AG10803 (cell line): ENCODE measurements at places on chromosomes 16 and 17.
A peak's percentile ranks its signal among the peaks of the same experiment; 100 is the strongest.

GRCh38 chr17:14672830-14673229 lies 371.9 kb downstream of the HS3ST3B1 start:
- peak; percentile 81 for DNase-seq

DNA sequence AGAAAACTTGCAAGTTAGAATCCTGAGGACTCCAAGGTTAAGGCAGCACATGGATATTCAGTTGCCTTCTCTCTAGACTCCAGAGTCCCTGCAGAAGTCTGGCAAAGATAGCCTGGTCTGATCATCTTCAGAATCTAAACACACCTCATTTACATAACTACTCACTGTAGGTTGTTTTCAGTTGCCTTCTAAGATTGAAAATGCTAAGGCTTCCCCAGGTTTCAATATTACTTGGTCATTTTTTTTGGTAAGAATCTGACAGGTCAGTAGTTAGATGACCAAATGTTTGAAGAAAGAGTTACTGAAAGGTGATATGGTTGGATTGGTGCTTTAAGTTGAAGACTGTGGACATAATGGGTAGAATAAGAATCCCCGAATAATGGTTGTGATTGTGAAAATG lies 205.4 kb upstream of the KCNJ16 start:
- DNase-seq: no peak

GRCh38 chr17:36923814-36924221 lies 13.5 kb upstream of the LHX1 start:
- no peak for DNase-seq

DNA sequence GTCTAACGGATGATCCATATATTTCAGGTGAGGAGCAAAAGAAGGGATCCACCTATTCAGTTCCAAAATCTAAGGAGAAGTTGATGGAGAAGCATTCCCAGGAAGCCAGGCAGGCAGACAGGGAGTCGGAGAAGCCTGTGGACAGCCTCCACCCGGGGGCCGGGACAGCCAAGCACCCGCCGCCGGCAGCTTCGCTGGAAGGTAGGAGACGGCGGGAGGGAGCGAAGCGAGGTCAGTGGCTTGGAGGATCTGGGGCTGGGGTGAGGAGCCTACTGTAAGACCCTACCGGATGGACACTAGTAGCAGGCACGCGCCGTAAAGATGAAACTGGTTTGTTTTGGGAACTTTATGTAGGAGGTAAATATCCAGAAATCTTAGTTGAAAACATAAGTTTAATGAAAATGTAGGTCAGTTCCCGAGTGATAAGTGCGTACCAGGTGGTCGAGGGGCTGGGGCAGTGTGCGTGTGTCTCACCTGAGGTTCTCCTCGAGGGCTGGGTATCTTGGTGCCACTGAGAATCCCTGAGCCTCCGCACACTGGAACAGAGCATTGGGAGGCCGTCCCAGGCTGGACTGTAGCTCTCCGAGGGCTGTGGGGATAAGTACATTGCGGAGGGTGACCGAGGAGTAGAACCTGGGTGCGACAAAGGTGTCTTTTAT lies 714 bp downstream of the SPATA33 start:
- DNase-seq: no peak

DNA sequence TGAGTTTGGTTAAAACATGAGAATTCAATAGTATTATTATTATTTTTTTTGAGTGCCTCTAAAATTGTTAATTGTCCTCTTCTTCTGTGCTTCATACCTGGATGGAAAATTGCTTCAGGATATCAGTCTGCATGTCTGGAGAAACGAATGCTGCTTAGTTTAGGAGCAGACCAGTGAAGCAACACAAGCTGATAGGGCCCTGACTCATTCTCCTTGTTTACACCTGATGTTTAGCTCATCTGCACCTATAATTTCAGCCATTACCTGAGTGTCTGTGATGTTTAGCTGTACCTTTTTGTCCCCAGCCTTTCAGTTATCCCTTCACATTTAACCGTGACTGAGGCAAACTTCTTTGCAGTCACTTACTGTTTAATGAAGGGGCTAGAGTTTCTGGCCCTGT lies 14.8 kb downstream of the SNTB2 start:
- no peak for DNase-seq

GRCh38 chr16:57537194-57537505 lies 779 bp upstream of the CCDC102A start:
- DNase-seq: no peak

DNA sequence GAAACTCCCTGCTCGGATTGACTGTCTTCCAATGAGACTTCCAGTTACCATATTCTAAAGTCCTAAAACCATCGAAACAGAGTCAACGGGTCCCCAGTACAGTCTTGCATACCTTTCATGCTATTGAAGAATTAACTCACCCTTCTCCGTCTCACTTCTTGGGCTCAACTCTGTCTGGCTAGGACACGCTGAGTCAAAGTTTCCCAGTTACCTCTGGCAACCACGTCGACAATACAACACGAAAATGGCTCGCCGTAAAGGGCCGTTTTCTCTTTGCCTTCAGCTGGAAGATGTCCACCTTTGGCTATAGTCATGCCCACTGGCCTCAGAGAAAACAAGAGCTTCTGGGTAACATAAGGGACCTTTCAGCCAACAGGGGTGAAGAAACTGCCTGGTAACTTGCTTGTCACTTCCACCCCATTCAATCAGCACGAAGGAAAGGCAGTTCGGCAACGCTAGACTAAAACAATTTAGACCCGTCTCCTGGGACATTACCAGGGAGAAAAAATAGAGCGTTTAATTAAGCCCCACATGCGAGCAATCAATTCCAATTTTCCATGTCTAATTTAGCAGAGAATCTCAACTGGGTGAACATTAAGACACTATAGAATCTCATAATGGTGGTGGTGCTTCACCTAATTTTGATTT lies 21.5 kb downstream of the KCNG4 start:
- no peak for DNase-seq

- DNase-seq: peak; percentile 55
Measured at GRCh38 chr17:76265624-76266243, 586 bp downstream of the UBALD2 start.

DNA sequence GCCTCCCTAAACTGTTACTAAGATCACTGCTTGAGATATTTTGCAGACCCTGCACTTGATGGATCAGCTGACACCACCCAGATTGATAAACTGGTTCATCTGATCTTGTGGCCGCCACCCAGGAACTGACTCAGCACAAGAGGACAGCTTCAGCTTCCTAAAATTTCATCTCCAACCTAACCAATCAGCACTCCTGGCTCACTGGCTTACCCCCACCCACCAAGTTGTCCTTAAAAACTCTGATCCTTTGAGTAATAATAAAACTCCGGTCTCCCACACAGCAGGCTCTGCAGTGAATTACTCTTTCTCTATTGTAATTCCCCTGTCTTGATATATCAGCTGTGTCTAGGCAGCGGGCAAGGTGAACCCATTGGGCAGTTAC lies 174.8 kb downstream of the UTP18 start:
- DNase-seq: no peak

DNA sequence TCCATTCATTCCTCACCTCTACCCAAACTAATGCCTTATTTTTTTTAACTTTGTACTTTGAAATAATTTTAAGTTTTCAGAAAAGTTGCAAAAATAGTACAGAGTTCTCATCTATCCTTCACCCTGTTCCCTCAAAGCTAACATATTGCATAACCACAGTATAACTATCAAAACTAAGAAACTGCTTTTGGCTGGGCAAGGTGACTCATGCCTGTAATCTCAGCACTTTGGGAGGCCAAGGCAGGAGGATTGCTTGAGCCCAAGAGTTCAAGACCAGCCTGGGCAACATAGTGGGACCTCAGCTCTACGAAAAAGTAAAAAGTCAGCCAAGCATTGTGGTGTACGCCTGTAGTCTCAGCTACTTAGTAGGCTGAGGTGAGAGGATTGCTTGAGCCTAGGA lies 147.7 kb downstream of the SKAP1 start:
- no peak for DNase-seq

DNA sequence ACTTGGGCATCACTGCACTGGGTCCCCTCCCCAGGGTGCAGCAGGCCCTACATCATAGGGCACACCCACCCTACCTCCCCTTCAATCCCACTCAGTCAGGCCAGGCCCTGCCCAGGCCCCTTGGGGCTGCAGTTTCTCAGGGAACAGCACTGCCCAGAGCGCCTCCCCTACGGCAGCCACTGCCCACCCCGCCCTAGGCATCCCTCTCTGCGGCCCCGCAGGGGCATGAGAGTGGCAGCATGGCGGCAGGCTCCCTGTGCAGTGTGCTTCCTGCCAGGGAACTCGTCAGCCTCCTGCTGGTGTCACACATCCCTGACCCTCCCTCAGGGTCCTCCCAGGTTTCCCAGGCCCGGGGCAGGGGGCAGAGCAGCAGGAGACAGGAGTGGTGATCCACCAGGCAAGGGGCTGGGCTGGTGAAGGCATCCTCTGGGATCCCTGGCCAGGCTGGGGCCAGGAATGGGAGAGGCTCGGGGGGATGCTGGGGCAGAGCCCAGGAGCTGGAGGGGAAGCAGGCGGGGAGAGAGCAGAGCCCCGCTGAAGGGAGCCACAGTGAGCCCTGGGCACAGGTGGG lies 16.2 kb upstream of the BAHCC1 start:
- DNase-seq: no peak
